ENCODE measurements at places on chromosomes 6 and 20. TPM values are rescaled to one million over a fixed set of nuclear protein-coding genes. Genes with fewer than 3 reads are reported as not detected.

DNA sequence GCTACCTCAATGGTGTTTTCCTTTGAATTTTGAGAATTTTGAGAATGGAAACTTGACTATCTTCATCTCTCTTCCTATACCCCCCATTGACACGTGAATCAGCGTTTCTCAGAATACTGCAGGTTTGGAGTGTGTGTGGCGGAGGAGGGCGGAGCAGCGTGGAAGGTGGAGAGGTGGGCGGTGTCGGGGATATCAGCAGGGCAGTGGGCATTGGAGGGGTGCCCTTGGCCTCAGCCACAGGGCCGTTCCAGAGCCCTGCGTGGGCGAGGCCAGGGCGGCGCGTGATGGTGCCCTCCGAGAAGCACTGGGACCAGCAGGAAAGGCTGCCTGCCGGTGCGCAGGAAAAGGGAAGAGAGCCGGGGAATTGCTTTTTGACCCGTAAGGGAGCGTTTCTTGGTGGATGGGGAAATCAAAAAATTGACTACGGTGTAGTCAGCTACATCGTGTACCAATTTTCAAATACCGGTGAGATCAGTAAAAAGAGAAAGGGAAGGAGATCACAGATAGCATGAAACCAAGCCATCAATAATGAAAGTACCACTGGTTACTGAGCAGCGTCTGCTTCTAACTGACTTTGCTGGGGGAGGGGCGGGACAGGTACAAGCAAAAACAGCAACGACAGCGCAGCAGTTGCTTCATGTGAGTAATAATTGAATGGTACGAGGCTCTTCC, 82.7 kb upstream of the DUSP22 start:
- H3K27ac ChIP-seq = no peak overlapping the region
- H3K4me1 ChIP-seq = no peaks in the 10 kb centered on the region
- H3K4me3 ChIP-seq = no peak overlapping the region

The CD24 gene
- 352 TPM for total RNA-seq

DNA sequence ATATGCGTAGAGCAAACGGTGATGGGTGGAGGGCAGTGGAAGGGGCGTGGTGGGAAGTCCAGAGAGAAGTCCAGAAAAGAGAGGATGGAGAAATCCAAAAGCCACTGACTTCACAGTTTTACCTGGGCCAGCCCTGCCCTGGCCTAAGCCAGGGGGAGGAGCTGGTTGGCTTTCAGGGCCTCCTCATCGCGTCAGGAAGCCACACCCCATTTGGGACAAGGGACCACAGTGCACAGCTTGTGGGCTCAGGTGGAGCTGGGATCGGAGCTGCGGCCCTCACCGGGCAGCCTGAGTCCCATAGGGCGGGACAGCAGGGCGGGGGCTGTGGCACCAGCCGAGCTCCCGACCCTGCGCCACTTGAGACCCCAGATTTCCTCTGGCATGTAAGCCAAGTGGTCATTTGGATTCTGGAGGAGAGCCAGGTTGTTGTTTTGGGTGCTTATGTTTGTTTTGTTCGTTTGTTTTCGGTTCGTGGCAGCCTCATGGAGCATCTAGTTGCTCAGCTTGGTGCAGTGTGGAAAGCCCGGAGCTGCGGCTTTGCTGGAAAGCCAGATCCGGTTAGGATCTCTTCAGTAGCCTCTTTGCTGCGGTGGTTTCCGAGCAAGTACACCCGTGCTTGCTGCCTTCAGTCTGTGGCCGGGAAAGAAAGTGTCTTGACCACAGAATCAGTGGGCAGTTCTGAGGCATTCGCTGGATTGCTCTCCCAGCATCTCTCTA, 42.2 kb downstream of the RIOK1 start:
- DNase-seq = no peak
- H3K27ac ChIP-seq = no peak overlapping the region
- H3K27me3 ChIP-seq = no peaks in the 10 kb centered on the region
- no peak overlapping the region for H3K4me3 ChIP-seq
- peaks cover 3% of the 10 kb centered on the region for H3K36me3 ChIP-seq

The SLC22A16 gene
- not detected for total RNA-seq

GRCh38 chr6:143368426-143368825, 82.1 kb downstream of the ADAT2 start:
- H3K36me3 ChIP-seq = no peaks in the 10 kb centered on the region
- no peak overlapping the region for H3K27ac ChIP-seq
- no peak for DNase-seq
- no peaks in the 10 kb centered on the region for H3K27me3 ChIP-seq
- H3K4me1 ChIP-seq = peaks cover 16% of the 10 kb centered on the region

The FAM184A gene
- total RNA-seq = 7.6 TPM

- H3K27ac ChIP-seq = no peak overlapping the region
- H3K4me1 ChIP-seq = peaks cover 20% of the 10 kb centered on the region
- H3K27me3 ChIP-seq = peaks cover 16% of the 10 kb centered on the region
- no peak overlapping the region for H3K4me3 ChIP-seq
- no peaks in the 10 kb centered on the region for H3K36me3 ChIP-seq
- DNase-seq = no peak
Measured at GRCh38 chr6:2741756-2742155, 9.0 kb downstream of the MYLK4 start.

DNA sequence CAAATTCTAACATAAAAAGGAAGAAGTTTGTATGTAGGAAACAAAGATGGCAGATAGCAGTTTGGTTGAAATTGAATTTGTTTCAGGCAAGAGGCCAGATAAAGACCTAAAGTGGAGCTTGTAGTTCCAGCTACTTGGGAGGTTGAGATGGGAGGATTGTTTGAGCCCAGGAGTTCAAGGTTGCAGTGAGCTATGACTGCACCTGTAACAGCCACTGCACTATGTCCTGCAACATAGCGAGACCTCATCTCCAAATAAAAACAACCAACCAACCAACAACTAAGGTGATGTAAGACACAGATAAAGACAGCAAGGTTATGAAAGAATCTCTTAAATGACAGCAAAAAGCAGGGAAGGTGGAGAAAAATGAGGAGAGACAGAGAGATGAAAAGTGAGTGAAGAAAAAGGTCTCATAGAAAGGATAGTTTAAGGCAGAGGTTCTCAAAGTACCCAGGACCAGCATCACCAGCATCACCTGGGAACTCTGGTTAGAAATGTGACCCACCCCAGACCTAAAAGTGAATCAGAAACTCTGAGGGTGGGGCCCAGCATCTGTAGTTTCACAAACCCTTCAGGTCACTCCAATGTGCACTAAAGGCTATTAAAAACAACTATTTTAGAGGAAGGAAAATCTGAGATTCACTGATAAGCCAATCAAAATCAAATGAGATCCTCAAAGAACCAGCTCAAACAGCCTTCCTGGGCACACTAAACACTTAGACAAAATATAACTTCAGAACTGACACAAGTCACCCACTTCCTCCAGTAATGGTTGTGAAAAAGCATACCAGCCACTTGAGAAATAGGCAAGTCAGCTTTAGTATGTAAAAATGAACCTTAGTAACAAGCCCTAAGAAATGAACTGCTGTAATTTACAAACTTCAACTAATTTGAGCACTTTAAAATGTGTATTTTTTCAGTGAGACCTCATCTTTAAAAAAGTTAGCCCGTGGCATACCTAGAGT, 57.6 kb downstream of the FAM184A start:
- H3K27ac ChIP-seq = no peak overlapping the region
- H3K27me3 ChIP-seq = no peaks in the 10 kb centered on the region
- DNase-seq = no peak

GRCh38 chr20:1118004-1118335, 432 bp upstream of the PSMF1 start:
- H3K27ac ChIP-seq = no peak overlapping the region
- H3K36me3 ChIP-seq = no peaks in the 10 kb centered on the region
- peak overlapping the region; percentile 96 for H3K4me3 ChIP-seq
- no peak for DNase-seq

GRCh38 chr20:1831606-1832005, 63.6 kb upstream of the SIRPA start:
- H3K27ac ChIP-seq = no peak overlapping the region
- no peaks in the 10 kb centered on the region for H3K36me3 ChIP-seq
- peaks cover 75% of the 10 kb centered on the region for H3K27me3 ChIP-seq
- no peak overlapping the region for H3K4me3 ChIP-seq
- DNase-seq = no peak

The FERMT1 gene
- not detected for total RNA-seq

GRCh38 chr6:170251776-170252571, 38.9 kb downstream of the DLL1 start:
- H3K27ac ChIP-seq = no peak overlapping the region
- no peak overlapping the region for H3K4me3 ChIP-seq
- DNase-seq = no peak
- H3K36me3 ChIP-seq = no peaks in the 10 kb centered on the region
- H3K27me3 ChIP-seq = peaks cover 3% of the 10 kb centered on the region

DNA sequence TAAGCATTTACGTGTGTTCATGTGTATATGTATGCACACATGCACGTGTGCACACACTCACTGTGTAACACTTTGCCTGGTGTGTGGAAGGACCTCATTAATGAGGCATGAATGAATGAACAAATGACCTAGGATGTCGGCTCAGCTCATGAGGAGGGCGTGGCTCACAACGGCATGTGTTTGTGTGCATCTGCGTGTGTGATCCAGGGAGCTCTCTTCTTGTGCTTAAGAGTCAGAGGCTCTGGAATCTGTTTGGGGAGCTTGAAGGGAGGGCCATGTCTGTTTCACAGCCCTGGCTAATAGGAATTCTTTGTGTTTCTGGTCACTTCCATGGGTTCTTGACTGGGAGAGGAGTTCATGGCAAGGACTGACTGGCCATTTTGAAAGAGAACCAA, 32.7 kb downstream of the TOX2 start:
- no peaks in the 10 kb centered on the region for H3K27me3 ChIP-seq
- no peaks in the 10 kb centered on the region for H3K36me3 ChIP-seq
- no peaks in the 10 kb centered on the region for H3K4me1 ChIP-seq
- no peak for DNase-seq

GRCh38 chr6:111258615-111259088, 171.3 kb downstream of the SLC16A10 start:
- no peaks in the 10 kb centered on the region for H3K36me3 ChIP-seq
- H3K4me1 ChIP-seq = peaks cover 31% of the 10 kb centered on the region
- H3K4me3 ChIP-seq = peak overlapping the region; percentile 90
- peaks cover 41% of the 10 kb centered on the region for H3K27me3 ChIP-seq
